ENCODE measurements at places on chromosomes 5 and 9. TPM values are rescaled to one million over a fixed set of nuclear protein-coding genes. Genes with fewer than 3 reads are reported as not detected.

DNA sequence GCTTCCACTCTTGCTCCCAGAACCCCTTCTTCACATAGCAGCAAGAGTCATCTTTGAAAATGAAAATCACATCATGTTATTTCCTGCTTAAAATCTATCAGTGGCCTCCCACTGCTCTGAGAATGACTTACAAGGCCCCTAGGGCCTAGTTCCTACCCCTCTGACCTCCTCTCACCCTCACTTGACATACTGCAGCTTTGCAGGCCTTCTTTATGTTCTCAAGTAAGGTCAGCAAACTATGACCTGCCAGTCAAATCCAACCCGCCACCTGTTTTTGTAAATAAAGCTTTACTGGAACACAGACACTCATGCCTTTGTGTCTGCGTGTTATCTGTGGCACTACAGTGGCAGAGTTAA is 185.7 kb downstream of the NR3C1 start:
- H3K27me3 ChIP-seq, result no peaks in the 10 kb centered on the region
- H3K36me3 ChIP-seq, result peaks cover 21% of the 10 kb centered on the region
- H3K4me1 ChIP-seq, result peaks cover 24% of the 10 kb centered on the region
- H3K4me3 ChIP-seq, result no peak overlapping the region

The RPL35 gene
- 1,661 TPM for total RNA-seq

The ARPC5L gene
- total RNA-seq, result 29.1 TPM

The TSLP gene
- total RNA-seq, result not detected

The HTR1A gene
- not detected for total RNA-seq

- no peaks in the 10 kb centered on the region for H3K36me3 ChIP-seq
- H3K4me1 ChIP-seq, result no peaks in the 10 kb centered on the region
- no peak for DNase-seq
- no peaks in the 10 kb centered on the region for H3K27me3 ChIP-seq
- H3K4me3 ChIP-seq, result no peak overlapping the region
- H3K27ac ChIP-seq, result no peak overlapping the region
Measured at GRCh38 chr5:177964471-177964870, 31.6 kb downstream of the PROP1 start.

The DPH7 gene
- total RNA-seq, result 66.3 TPM

The SPATA31E1 gene
- total RNA-seq, result not detected

DNA sequence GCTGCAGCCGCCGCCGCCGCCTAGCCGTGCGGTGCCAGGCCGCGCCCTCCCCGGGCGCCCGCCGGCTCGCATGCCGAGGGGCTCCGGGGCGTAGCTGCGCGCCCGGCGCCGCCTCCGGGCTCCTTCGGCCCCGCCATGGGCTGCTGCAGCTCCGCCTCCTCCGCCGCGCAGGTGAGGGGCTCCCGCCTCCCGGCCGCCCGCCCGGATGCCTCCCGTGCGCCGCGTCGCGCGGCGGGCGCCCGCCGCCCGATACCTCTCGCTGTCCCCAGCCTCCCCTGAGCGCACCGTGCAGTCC is 230 bp downstream of the SLC44A1 start:
- H3K27me3 ChIP-seq, result no peaks in the 10 kb centered on the region
- H3K27ac ChIP-seq, result no peak overlapping the region
- peak overlapping the region; percentile 68 for H3K4me3 ChIP-seq

GRCh38 chr5:135223404-135223803 is 175.6 kb downstream of the MACROH2A1 start:
- H3K4me3 ChIP-seq, result no peak overlapping the region
- no peak for DNase-seq
- H3K27me3 ChIP-seq, result peaks cover 13% of the 10 kb centered on the region
- H3K36me3 ChIP-seq, result no peaks in the 10 kb centered on the region
- H3K4me1 ChIP-seq, result no peaks in the 10 kb centered on the region

- no peak for DNase-seq
- H3K4me1 ChIP-seq, result peaks cover 9% of the 10 kb centered on the region
- H3K27me3 ChIP-seq, result no peaks in the 10 kb centered on the region
- no peak overlapping the region for H3K4me3 ChIP-seq
- H3K27ac ChIP-seq, result no peak overlapping the region
Measured at GRCh38 chr5:33235824-33236223, 204.9 kb upstream of the TARS1 start.

The OR1L6 gene
- not detected for total RNA-seq

The PCDHA1 gene
- total RNA-seq, result not detected

The CARD9 gene
- total RNA-seq, result 0.43 TPM

GRCh38 chr5:38453921-38454320 is 102.5 kb downstream of the LIFR start:
- H3K4me1 ChIP-seq, result peaks cover 45% of the 10 kb centered on the region
- H3K27me3 ChIP-seq, result peaks cover 4% of the 10 kb centered on the region
- H3K27ac ChIP-seq, result no peak overlapping the region
- no peaks in the 10 kb centered on the region for H3K36me3 ChIP-seq
- no peak for DNase-seq

The OR2V1 gene
- total RNA-seq, result not detected

DNA sequence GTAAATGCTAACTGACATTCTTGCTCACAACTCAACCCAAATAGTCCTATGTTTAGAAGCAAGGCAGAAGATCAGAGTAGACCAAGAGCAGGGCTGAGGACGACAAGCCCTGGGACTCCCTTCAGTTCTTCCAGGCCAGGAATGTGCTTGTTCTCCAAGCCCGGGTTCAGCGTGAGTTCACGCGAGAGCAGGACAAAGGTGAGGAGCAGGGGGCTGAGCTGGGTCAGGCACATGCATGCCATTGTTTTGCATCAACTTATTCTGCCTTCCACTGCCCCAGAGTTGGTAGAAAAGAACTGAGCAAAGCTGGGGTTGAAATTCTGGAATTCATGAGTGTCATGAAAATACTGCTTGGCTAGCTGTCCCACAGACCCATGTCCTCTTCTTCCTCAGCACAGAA is 206.5 kb downstream of the PAX5 start:
- DNase-seq, result no peak
- H3K27me3 ChIP-seq, result no peaks in the 10 kb centered on the region
- no peaks in the 10 kb centered on the region for H3K4me1 ChIP-seq
- H3K27ac ChIP-seq, result no peak overlapping the region
- no peaks in the 10 kb centered on the region for H3K36me3 ChIP-seq

DNA sequence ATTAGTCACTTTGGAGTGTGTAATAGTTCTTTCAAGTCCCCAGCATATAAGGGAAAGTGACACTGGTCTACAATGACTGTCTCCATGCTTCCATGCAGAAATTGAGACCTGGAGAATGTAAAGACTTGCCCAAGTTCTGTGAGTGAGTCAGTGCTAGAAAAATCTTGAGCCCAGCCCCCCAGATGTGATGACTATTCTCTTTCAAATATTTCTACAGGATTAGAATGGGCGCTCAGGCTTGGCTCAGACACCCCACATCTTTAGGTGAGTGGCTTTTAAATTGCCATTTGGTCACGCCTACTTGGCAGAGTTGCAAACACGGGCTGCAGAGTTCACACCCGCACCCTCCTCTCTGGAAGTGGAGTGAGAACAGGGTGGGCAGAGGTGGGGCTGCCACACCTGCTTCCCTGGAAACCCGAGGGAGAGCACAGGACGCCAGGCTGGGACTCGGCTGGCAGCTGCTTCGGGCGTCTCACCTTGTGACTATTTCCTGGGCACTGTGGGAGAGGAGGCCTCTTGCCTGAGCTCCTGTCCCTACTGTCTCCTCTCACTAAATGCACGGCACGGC is 37.6 kb downstream of the ROPN1L start:
- no peaks in the 10 kb centered on the region for H3K36me3 ChIP-seq
- no peak overlapping the region for H3K4me3 ChIP-seq
- no peaks in the 10 kb centered on the region for H3K4me1 ChIP-seq
- peaks cover 17% of the 10 kb centered on the region for H3K27me3 ChIP-seq
- H3K27ac ChIP-seq, result no peak overlapping the region

- H3K4me1 ChIP-seq, result no peaks in the 10 kb centered on the region
- H3K27ac ChIP-seq, result no peak overlapping the region
- no peaks in the 10 kb centered on the region for H3K36me3 ChIP-seq
- no peak for DNase-seq
Measured at GRCh38 chr9:73872701-73873100, 624.4 kb upstream of the RORB start.

The CPLANE1 gene
- total RNA-seq, result 6.7 TPM

GRCh38 chr5:177132136-177133095 is 1.2 kb upstream of the NSD1 start:
- peak overlapping the region; percentile 17 for H3K4me3 ChIP-seq
- H3K27ac ChIP-seq, result peak overlapping the region; percentile 88
- no peaks in the 10 kb centered on the region for H3K36me3 ChIP-seq
- DNase-seq, result peak; percentile 27
- H3K27me3 ChIP-seq, result no peaks in the 10 kb centered on the region

GRCh38 chr5:132344775-132345514 is 24.6 kb upstream of the SLC22A5 start:
- no peak overlapping the region for H3K27ac ChIP-seq
- DNase-seq, result no peak
- no peaks in the 10 kb centered on the region for H3K36me3 ChIP-seq
- no peak overlapping the region for H3K4me3 ChIP-seq

GRCh38 chr5:78504704-78505677 is 143.6 kb downstream of the LHFPL2 start:
- no peaks in the 10 kb centered on the region for H3K36me3 ChIP-seq
- no peaks in the 10 kb centered on the region for H3K27me3 ChIP-seq
- no peak overlapping the region for H3K4me3 ChIP-seq

DNA sequence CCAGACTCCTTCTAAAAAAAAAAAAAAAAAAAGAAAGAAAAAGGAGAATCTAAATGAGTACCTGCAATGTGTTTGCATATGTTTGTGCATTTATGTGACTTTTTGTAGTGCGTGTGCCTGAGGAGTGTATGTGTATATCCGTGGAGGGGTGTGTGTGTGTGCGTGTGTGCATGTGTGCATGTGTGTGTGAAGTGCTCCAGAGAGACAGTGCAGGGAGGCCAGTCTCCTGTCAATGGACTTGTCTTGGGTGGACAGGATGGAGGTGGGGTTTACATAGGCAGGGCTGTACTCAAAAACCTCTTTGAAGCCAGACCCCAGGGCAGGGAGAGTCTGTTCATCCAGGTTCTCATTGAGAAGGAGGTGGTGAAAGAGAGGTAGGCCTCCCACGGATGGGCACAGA is 87.1 kb upstream of the MVB12B start:
- no peak overlapping the region for H3K27ac ChIP-seq
- H3K4me1 ChIP-seq, result no peaks in the 10 kb centered on the region
- no peak for DNase-seq
- no peak overlapping the region for H3K4me3 ChIP-seq
- peaks cover 14% of the 10 kb centered on the region for H3K27me3 ChIP-seq
- H3K36me3 ChIP-seq, result no peaks in the 10 kb centered on the region

DNA sequence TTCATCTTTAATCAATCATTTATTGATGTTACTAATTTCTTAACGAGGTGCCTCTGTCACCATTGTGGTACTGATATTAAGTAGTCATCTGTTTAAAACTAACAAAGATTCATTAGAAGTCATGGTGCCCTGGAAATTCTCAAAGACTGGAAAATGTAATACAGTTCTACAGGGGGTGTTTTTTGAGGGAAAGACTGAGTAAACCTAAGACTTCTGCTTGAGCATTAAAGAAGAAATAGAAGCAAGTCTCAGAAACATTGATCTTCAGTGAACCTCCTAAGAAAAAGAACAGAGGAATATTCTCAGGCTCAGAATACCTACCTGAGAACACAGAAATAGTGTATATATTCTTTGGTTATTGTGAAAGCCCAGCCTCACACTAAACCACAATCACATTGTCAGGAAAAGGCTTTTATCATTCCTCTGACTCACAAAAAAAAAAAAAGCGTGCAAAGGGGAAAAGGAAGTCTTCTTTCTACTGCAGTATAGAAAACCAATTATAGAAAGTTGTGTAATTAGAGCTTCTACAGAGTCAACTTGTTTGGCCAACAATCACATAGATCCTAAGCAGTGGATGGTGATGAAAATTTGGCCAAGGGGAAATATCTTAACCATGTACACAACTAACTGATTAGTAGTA is 60.8 kb downstream of the HINT1 start:
- no peak overlapping the region for H3K27ac ChIP-seq
- no peaks in the 10 kb centered on the region for H3K36me3 ChIP-seq
- no peak for DNase-seq
- H3K4me3 ChIP-seq, result no peak overlapping the region

The PCDHB10 gene
- not detected for total RNA-seq

The LEAP2 gene
- total RNA-seq, result 4.7 TPM

GRCh38 chr5:147037515-147038205 is 159.1 kb upstream of the PPP2R2B start:
- no peaks in the 10 kb centered on the region for H3K4me1 ChIP-seq
- DNase-seq, result no peak
- H3K27ac ChIP-seq, result no peak overlapping the region
- H3K27me3 ChIP-seq, result no peaks in the 10 kb centered on the region
- no peaks in the 10 kb centered on the region for H3K36me3 ChIP-seq

DNA sequence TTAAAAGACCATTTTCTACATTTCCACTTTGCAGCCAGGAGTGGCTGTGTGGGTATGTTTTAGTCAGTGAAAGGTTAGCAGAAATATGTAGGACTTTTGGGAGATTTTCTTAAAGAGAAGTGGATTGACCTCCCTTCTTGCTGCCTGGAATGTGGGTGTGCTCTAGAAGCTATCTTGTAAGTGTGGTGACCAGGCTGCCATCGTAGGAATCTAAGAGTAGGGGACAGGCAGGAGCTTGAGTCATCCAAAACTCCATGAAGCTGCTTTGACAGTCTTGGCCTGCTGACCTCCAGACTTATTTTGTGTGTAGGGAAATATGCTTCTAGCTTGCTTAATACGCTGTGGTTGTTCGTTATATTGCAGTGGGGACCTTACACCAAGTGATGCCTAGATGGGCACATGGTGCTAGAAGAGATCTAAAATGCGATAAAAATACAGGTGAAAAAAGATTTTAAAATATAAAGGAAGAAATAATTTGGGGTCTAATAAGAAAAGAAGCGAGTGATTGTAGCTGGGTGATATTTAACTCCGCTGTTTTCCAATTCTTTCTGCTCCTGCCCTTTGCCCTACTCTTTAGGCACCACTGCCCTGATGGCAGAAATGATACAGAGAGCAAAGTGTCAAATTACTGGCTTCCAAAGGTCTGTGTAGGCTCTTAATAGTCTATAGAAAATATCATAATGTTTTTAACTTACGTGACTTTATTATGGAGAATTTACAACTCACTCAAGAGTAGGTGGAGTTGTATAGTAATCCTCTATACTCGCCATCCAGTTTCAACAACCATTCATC is 298.2 kb upstream of the ZNF608 start:
- H3K27me3 ChIP-seq, result no peaks in the 10 kb centered on the region
- DNase-seq, result no peak
- no peaks in the 10 kb centered on the region for H3K36me3 ChIP-seq

DNA sequence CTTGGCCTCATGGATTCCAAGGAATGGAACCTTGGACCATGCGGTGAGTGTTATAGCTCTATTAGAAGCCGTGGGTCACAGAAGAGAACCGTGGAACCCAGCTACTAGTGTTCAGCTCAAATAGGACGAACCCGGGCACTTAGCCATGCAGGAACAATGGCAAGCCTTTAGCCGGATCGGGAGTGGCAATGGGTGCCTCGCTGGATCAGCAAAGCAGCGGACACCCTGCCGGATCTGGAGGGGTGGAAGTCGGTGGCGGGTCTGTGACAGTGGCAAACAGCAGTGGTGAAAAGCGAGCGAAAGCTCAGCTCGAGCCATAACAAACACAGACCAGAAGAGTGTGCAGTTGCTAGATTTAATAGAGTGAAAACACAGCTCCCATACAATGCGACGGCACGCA is 2.4 kb upstream of the CDO1 start:
- DNase-seq, result no peak
- no peak overlapping the region for H3K27ac ChIP-seq
- H3K4me1 ChIP-seq, result peaks cover 15% of the 10 kb centered on the region
- H3K4me3 ChIP-seq, result no peak overlapping the region
- H3K36me3 ChIP-seq, result no peaks in the 10 kb centered on the region

- no peaks in the 10 kb centered on the region for H3K4me1 ChIP-seq
- H3K4me3 ChIP-seq, result no peak overlapping the region
- H3K27ac ChIP-seq, result no peak overlapping the region
- no peaks in the 10 kb centered on the region for H3K27me3 ChIP-seq
Measured at GRCh38 chr5:153751251-153751650, 260.8 kb downstream of the GRIA1 start.

- H3K4me1 ChIP-seq, result no peaks in the 10 kb centered on the region
- H3K36me3 ChIP-seq, result no peaks in the 10 kb centered on the region
- H3K27me3 ChIP-seq, result peaks cover 8% of the 10 kb centered on the region
- no peak for DNase-seq
- no peak overlapping the region for H3K27ac ChIP-seq
Measured at GRCh38 chr9:32811246-32811645, 27.9 kb downstream of the TMEM215 start.

Measured in T-cell (primary cell).